ENCODE measurements at places on chromosomes 16 and 17. TPM values are rescaled to one million over a fixed set of nuclear protein-coding genes. Genes with fewer than 3 reads are reported as not detected.

RAB11FIP4 gene
- 32.5 TPM for total RNA-seq

DNA sequence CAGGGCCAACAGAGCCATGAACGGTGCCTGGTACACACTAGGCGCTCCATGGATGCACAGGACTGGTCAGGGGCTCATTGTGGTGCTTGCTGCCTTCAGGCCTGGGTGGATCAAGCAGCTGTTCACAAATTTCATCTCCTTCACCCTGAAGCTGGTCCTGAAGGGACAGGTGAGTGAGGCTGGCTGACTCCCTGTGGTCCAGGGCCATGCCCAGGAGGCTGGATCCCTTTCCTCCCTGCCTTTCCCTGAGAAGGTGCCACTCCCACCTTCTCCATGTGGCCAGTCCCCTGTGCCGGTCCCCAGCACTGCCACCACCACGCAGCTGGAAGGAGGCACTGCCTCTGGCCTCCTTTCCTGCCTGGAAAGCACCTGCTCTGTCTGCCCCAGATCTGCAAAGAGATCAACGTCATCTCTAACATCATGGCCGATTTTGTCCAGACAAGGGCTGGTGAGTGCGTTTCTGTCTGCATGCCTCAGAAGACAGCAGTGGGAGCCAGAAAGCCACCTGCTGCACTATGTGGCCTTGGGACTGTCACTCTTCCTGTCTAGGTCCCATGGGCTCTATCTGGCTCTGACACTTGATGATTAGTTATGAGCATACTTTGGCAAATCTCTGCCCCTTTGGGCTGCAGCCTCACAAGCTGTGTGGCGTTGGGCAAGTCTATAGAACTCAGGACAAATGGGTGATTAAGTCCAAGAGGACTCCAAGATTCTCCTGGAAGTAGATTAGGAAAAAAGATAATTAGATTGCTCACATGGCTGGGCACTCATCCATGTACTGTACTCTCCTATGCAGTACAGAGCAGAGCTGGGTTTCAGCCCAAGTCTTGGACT, 9.4 kb downstream of the CETP start:
- no peak for DNase-seq

DNA sequence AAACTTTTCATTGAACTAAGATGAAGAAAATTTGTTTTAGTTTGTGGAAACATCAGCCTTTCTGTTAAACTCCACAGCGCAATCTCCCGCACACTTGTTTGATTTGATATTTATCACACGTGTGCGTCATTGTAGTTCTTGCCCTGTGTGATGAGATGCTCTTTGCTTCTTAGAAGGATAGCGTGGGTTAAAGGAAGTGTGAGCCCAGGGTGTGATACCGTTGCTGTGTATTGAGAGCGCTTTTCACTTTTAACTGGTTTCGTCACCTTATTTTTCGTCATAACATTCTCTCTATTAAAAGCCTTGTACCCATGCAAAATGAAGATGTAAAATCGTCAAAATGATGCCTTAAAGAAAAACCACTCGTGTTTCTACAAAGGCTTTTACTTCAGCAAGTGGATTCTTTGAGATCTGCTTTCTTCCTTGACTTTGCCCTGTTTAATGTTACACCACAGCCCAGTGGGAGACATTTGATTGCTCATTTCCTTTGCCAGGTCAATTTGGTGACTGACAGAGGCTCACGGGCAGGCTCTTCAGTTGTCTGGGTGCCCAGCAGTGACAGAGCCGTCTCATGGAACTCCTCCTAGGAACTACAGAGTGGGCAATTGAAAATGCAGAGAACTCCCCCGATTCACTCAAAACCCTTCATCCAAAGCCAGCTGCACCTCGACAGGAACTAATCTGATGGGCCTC, 61.1 kb downstream of the RPA1 start:
- no peak for DNase-seq

DNA sequence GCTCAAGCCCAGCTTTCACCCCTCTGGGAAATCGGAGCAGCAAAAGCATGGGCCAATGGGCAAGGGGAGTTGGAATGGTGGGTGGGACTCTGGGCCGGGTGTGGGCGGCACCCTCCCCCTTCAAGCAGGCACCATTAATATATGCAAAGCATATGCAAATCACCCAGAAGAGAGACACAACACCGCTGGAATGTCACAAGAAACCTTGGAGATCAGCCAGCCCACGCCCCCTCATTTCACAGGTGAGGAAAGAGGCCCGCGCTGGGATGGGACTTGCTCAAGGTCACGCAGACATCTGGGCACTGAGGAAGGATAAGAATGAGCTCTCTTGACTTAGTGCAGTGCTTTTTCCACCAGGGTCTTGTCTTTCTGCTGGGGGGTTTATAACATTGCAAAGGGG, 4.8 kb downstream of the SRCIN1 start:
- DNase-seq = peak; percentile 91

MRPS23 gene
- 49.2 TPM for total RNA-seq

DNA sequence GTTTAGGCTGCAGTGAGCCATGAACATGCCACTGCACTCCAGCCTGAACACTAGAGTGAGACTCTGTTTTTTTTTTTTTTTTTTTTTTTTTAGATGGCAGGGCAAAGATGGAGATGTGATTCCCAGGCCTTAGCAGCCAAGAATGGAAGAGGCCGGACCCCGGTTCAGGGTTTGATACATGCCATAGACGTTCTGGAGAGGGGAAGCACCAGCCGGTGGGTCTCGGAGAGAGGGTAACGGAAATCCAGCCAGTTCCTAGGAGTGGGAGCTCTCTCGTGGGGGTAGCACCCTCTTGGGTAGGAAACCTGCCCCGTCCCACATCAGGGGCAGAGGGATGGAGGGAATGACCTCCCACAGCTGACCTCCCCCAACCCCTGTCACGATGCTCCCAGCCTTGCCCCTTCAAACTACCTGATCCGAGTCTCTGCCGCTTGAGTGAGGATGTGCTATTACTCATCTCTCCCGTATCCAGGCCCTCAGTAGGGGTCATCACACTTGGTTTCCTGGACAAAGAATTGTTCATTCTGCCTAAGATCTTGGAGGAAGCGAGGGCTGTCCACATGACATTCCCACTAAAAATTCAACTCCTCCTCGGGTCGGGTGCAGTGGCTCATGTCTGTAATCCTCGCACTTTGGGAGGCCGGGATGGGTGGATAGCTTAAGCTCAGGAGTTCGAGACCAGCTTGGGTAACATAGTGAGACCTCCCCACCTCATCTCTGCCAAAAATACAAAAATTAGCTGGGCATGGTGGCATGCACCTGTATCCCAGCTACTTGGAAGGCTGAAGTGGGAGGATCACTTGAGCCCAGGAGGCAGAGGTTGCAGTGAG, 47.3 kb downstream of the MIS12 start:
- DNase-seq = no peak
